Activated CD4-positive, alpha-beta T cell treated with anti-CD3 and anti-CD28 coated beads, Interleukin-2, amount 50 U/mL, for 4 hours (primary cell): ENCODE measurements at places on chromosomes 11 and 22.

DNA sequence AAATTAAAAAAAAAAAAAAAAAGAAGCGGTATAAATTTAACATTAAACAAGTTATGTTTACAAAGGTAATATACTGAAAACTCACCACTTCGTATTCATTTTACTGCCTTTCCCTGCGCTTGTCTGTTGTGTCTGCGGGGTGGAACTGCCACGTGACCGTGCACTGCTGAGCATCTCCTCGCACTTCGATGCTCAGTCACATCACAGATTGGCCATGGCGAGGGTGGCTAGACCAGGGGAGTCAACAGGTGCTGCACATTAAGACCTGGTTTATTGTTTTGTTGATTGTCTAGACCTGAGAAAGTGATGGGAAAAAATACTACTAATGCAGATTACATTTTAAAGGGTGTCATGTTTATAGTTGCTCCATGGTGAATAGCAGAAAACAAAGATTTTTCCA is 22.8 kb upstream of the TUB start:
- DNase-seq = no peak

DNA sequence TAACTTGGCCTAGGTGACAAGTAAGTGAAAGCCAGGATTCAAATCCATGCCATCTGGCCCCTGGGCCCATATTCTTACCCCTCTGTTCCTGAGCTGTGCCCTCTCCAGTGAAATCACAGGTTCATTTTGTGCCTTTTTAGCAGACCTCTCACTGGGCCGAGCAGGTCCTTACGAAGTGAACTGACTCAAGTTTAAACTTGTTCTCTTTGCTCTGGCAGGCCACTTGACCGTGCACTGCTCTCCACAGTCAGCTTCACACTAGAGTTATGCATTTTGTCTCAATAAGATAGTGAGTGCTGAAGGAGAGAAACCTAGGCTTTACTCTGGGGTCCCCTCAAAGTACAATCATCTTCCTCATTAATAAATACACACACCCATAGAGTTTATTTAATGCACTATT is 40.7 kb downstream of the ARFGAP3 start:
- no peak for DNase-seq

- DNase-seq = no peak
These were observed 37.0 kb upstream of the TIMP3 start for GRCh38 chr22:32764330-32765131.

DNA sequence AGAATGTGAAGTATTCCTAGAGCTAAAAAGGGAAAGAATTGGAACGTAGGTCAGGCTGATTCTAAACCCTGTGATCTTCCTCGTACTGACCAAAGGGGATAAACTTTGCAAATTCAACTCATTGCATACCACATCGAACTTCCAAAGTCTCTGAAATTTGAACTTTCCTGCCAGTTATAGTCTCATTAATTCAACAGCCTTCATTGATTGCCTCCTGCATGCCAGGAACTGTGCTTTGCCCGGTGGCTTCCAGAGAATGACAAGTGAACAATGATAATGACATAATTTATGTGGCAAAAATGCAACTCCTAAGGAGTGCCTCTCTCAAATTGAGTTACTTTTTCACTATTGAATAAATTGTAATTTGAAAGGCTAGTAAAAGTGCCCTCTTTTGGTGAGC is 107.7 kb upstream of the LDLRAD3 start:
- no peak for DNase-seq

DNA sequence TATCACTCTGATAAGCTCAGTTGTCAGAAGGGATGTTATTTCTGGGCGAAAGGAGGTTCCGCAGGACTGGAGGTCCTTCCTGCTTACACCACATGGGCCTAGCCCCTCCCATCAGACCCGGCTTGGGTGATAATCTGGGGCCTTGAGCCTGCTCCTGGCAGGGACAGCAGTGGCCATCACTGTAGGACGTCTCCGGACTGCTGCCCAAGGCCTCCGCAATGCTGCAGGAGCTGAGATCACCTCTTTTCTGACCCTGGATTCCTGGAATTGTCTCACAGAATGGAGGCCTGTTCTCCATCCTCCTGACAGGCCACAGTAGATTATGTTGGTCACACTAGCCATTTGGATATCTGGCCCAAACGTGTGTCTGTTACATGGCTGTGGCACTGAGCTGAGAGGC is 9.2 kb upstream of the BIK start:
- no peak for DNase-seq

- no peak for DNase-seq
These were observed 370.1 kb downstream of the OPCML start for GRCh38 chr11:133162227-133162626.

DNA sequence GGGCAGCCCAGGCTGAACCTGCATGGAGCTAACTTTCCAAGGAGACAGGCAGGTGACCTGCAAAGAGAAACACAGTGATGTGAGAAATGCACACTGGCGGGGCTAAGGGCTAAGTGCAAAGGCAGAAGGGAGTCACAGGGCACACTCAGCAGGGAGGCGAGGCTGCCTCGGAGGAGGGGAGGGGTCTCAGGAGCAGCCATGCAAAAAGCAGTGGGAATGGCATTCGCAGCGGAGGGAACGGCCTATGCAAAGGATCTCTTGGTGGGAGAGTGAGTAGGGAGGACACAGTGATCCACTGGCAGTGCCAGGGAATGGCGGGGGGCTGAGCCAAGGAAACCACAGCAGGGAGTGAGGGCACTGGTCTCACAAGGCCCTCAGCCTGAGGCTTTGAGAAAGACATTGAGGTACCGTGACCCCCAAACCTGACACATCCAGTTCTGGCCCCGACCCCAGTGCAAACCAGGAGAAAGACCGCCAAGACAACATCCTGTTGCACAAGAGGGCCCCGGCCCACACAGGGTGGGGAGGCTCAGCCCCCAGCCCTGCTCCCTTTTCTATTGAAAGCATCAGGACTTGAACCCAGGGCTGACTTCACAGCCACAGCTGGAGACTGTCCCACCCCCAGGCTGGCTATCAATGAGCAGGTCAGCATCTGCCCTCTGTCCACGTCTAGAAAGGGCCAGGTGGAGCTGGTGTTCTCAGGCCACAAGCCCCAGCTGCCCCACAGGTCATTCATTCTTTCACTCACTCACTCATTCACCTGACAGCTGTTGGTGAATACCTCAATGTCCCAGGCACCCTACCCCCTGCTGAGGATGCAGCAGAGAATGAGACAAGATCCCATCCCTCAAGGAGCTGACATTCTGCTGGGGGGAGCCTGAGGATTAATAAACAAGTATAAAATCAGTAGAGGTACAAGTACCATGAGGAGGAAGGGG is 50.7 kb downstream of the IGLL1 start:
- DNase-seq = no peak

DNA sequence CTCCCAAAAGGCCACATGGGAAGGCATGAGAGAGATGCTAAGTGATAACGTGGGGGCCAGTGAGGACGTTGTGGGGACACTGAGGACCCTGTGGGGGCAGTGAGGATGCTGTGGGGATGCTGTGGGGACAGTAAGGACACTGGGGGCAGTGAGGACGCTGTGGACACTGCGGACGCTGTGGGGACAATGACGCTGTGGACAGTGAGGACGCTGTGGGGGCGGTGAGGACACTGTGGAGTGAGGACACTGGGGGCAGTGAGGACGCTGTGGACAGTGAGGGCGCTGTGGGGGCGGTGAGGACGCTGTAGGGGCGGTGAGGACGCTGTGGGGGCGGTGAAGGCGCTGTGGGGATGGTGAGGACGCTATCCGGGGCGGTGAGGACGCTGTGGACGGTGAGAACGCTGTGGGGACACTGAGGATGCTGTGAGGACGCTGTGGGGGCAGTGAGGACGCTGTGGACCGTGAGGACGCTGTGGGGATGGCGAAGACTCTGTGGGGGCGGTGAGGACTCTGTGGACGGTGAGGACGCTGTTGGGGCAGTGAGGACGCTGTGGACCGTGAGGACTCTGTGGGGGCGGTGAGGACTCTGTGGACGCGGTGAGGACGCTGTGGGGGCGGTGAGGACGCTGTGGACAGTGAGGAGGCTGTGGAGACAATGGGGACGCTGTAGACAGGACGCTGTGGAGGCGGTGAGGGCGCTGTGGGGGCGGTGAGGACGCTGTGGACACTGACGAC is 1.8 kb downstream of the GP1BB start:
- DNase-seq = no peak

DNA sequence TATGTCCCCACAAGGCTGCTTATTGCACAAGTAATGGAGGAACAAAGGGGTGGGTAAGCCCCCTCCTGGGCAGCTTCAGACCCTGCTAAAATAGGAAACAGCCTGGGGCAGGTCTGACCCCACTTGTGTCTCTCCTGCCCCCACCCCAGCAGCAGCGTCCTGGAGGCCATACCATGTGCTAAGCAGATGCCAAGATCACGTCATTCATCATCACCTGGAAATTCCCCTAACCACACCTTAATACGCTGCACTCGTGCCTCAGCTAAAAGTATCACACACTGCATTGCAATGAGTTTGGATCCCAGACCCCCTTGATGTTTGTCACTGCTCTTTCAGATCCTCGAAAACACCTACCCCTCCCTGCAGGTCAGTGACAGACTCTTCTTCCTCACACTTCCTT is 27.8 kb upstream of the GGTLC2 start:
- no peak for DNase-seq

- no peak for DNase-seq
These were observed 184.1 kb downstream of the BCR start for GRCh38 chr22:23364389-23364788.

DNA sequence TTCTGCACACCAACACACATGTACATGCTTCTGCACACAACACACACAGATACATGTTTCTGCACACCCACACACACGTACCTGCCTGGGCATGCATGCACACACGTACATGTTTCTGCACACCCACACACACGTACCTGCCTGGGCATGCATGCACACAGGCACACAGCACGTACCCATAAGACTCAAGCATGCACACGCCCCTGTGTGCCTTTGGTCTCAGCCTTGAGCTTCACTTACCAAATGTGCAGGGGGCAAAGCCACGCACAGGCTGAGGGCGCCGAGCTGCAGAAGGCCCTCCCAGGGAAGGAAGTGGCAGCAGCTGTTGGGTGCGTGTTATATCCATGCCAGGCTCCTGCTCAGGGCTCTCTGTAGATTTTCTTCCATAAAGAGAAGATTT is 34.7 kb upstream of the SMIM38 start:
- DNase-seq = no peak

DNA sequence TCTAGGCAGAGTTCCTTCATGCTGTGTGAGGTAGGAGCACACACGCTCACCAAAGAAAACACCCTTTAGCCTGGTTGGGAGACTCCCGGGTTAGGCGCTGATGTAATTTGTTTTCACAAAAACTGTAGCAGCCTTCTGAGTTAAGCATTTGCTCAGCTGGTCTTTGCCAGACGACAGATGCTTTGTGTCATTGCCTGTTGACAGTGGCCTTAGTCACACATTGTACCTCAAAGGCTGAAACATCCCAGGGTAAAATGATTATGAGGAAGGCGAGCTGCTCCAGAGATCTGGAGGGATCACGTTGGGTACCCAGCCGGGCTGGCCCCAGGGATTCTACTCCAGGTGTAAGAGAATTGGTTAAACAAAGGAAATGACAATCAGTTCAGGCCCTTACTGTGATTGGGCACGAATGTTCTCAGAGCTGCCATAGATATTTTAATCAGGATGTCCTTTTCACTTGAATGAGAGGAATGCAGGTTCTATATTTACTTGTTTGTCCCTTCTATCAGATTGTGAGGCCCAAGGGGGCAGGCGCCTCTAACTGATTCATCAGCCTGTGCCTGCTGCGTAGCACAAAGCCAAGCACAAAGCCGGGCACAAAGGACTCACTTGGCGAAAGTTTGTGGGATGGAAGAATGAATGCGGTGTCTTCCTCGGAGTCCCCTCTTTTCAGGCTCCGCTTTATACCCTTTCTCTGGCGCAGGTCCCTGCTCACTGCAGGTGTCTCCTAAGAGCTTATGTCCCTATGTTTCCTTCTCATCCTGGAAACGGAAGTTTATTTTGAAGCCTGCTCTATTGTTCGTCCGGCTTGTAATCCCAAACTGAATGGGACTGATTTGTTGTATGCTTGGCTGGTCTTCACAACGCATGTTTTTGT is 47.1 kb downstream of the ADM start:
- no peak for DNase-seq

DNA sequence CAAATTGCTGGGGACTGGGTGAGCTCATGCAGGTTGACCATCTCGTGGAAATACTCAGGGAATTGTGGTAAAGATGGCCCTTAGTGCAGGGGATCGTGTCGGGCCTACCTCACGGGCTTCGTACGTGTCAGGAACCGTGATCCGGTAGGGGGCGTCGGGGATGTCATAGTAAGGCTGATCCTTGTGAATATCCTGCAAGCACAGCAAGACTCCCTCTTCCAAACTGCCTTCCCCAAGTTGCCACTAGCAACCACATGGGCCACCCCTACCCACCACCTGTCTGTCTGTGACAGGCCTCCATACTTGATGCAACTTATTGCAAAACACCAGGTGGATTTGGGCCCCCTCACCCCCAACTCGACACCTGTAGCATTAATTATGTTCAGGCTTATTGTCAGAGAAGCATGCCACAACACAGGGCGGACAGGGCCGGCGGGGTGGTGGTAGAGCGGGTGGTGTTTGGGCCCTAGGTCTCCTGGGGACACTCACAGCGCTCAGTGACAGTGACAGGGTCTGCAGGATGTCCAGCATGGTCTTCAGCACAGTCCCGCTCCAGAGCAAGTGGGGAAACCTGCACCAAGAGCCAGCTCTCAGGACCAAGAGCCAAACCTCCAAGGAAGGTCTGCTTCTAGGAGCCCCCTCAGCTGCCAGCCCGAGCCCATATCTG is 22.6 kb upstream of the SERPIND1 start:
- no peak for DNase-seq

DNA sequence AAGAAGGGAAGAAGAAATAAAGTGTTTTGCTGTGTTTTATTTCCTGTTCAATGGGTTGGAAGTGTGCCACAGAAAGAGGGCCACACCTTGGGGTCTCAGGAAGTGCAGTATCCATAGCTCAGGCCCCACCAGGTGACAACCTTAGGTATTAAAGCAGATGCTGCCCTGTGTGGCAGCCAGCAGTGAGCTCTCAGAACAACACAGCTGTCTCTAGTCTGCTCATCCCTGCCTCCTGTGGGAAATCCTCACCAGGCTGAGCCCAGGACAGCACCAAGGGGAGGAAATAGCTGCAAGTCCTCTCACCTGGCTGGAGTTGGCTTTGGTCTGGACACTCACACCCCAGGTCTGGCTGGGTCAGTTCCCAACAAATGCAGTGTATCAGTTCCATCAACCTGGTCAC is 25.1 kb downstream of the ARL14EP start:
- no peak for DNase-seq
